Epithelial cell of esophagus (primary cell): ENCODE measurements at places on chromosomes 3 and 15.
A peak's percentile ranks its signal among the peaks of the same experiment; 100 is the strongest.

GRCh38 chr15:29110176-29110575 lies 159.4 kb downstream of the NSMCE3 start:
- no peak for DNase-seq

GRCh38 chr3:87733671-87734367 lies 325.0 kb downstream of the CGGBP1 start:
- DNase-seq = peak; percentile 49

DNA sequence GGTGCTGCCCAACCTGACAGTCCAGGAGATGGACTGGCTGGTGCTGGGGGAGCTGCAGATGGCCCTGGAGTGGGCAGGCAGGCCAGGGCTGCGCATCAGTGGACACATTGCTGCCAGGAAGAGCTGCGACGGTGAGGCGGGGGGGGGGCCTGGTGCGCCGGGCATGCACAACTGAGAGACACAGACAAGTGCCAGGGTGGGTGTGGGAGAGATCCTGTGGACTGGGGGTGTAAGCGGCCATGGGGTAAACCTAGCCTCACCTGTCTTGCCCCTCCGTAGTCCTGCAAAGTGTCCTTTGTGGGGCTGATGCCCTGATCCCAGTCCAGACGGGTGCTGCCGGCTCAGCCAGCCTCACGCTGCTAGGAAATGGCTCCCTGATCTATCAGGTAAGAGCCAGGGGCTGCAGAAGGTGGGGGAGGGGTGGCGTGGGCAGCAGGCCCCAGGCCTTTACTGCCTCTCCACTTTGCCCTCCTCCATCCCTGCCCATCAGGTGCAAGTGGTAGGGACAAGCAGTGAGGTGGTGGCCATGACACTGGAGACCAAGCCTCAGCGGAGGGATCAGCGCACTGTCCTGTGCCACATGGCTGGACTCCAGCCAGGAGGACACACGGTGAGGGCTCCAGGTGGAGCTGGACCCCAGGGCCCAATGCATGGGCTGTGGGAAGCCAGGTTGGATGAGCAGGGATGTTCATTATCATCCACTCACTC lies 3.3 kb downstream of the CHRD start:
- DNase-seq = no peak

- no peak for DNase-seq
Observed at GRCh38 chr3:196270499-196270898, 17.0 kb downstream of the PCYT1A start.

DNA sequence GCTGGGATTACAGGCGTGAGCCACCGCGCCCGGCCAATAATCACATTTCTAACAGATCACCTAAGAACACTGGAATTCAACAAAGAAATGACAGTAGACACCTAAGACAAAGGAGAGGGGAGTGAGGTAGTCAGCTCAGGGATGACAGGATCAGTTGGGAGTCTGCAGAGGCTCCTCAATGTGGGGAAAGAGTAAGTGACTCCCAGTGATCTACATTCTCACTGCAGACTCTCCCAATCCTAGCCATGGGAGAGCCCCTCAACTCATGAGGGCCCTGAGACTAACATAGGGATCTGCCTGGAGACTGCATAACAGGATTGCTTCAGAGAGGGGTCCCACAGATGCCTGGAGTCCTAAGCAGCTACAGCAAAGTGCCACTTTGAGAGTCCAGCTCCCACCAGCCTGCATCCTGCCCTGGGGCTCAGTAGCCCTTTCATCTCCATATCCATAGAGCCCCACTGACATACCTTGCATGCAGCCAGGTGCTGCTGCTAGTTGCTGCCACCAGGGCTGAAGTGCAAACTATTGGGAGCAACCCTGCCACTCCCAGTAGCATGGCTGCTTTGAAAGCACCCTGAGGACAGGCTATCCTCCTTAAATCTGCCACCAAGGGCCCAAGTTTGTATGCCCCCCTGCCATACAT lies 21.8 kb upstream of the PFN2 start:
- no peak for DNase-seq

GRCh38 chr15:89104172-89104564 lies 15.9 kb downstream of the ABHD2 start:
- no peak for DNase-seq

- DNase-seq = peak; percentile 77
Observed at GRCh38 chr15:101070502-101071273, 151.5 kb downstream of the LRRK1 start.

GRCh38 chr15:82647835-82648256 lies 683 bp upstream of the CPEB1 start:
- no peak for DNase-seq

DNA sequence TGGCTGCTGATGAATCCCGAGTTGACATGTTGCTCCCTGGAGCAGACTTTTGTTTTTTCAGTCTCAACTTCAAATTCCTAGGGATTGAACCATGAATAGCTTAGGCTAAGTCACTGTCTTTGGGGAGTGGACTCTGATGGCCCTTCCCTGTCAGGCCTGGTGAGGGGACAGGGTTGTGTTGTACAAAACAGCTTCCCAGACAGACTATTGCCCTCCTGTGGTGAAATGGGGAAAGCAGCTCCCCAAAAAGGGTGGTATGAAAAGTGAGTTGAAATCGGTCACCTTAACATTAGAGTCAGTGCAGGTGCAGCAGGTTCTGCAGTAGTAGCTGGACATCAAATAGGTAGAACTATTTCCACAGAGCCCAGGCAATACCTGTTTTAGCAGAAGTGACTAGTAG lies 775.6 kb downstream of the ROBO2 start:
- peak; percentile 18 for DNase-seq

GRCh38 chr15:74032606-74033561 lies 38.4 kb downstream of the PML start:
- no peak for DNase-seq

GRCh38 chr3:186687120-186687651 lies 21.4 kb downstream of the HRG start:
- DNase-seq = no peak

GRCh38 chr3:139633511-139633910 lies 44.3 kb downstream of the NMNAT3 start:
- no peak for DNase-seq

GRCh38 chr15:81400640-81401236 lies 26.7 kb upstream of the TMC3 start:
- DNase-seq = peak; percentile 71

GRCh38 chr3:7382293-7383010 lies 521.5 kb downstream of the GRM7 start:
- DNase-seq = peak; percentile 8

- DNase-seq = peak; percentile 42
Observed at GRCh38 chr3:37935756-37936666, 54.6 kb upstream of the VILL start.

- no peak for DNase-seq
Observed at GRCh38 chr3:64104006-64104405, 80.7 kb upstream of the PSMD6 start.

DNA sequence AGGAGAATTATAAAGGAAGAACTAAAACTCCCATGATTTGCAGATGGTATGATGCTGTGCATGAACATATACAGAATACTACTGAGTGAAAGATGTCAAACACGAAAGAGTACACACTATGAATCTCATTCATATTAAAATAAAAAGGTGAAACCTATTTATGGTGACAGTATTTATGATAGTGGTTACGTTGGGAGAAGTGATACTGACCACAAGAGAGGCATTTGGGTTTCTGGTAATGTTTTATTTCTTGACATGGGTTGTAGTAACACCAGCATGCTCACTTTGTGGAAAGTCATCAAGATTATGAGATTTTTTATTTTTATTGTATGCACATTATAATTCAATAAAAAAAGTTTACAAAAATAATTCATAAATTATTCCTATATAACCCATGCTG lies 324.0 kb downstream of the GAP43 start:
- DNase-seq = no peak

DNA sequence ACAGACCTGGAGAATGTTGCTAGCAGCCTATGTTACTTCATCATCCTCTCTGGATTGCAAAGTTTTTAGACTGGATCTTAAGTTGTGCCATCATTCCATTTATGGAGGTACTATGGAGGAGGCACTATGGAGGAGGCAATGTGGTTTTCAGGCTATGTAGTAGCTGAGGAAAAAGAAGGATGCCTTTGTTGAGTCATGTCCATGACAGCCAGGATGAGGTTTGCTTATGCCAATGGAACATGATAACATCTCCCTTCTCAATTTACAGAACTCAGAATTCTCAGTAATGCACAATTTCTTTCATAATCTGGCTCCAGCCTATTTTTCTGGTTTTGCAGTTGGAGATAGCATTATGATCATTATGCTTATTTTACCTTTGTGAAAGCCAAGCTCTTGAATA lies 65.9 kb upstream of the TMEM108 start:
- DNase-seq = no peak

DNA sequence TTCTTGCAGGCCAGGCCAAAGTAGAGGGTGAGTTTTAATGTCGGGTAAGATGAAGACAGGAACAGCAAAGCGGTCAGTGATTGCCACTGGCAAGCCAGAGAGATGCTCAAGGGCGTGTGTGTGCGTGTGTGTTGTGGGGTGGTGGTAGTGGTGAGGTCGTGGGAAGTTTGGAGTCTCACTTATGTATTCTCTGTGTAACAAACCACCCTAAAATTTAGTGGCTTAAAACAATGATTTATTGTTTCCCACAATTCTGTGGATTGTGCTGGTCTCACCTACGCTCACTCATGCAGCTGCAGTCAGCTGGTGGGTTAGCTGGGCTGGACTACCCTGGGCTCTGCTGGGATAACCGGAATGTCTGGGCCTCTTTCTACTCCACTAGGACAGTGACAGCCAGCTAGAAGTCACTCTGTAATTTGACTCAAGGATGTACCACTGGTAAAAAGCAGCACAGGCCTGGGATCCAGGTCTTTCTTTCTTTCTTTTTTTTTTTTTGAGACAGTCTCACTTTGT lies 50.9 kb upstream of the BHLHE40 start:
- no peak for DNase-seq
